ENCODE measurements at places on chromosomes 1 and 21.

DNA sequence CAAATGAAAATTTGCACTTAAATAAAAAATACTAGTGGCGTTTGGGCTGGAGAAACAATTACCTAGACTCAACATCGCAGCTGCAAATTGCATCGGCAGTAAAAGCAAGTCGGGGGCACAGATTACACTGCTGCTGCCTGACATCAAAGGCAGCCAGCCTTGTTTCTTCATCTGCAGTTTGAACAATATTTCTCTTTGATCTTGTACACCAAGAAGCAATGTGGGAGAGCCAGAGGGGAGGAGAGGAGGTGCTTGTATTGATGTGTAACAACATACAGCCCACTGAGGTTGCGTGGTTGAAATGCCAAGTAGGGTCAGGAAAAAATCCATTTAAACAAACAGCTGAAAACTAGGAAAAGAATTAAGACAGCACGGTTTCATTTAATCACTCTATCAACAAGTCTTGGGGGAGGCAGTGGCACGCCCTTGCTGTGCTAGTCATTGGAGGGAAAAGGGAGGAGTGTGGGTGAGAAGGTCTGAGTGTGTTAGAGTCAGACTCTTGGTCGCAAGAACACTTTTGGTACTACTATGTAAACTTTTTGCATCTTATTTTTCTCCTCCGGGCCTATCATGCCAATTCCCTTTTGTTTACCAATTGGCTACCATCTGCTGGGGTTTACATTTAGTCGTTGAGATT is 456.5 kb downstream of the OMA1 start:
- no peak for DNase-seq

GRCh38 chr21:18493422-18493821 is 89.8 kb upstream of the TMPRSS15 start:
- no peak for DNase-seq

DNA sequence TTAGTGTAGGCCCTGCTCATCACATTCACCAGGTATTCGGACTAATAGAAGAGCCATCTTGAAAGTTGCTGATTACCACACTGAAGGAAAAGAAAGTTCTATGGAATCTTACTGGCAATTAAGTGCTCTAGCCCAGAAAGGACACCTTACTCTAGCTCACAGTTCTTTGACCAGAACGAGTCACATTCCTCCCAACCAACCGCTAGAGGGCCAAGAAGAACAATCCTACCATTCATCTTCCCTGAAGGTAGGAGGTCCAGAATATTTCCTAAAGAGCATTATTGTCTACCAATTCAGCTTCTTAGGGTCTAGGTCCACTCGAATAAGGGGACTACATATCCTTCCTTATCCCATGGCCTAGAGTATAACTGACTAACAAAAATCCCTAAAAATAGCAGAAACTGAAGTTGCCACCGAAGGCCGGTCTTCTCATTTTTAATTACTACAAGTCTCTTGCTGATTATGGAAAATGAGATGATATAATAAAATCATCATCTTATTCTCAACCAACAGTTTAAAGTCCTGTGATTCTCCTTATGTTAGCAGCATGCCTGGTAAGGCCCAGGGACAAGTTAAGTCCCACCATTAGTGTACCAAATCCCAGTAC is 2.7 kb upstream of the FMO1 start:
- DNase-seq = no peak

GRCh38 chr1:217393896-217394295 is 237.0 kb downstream of the GPATCH2 start:
- no peak for DNase-seq

DNA sequence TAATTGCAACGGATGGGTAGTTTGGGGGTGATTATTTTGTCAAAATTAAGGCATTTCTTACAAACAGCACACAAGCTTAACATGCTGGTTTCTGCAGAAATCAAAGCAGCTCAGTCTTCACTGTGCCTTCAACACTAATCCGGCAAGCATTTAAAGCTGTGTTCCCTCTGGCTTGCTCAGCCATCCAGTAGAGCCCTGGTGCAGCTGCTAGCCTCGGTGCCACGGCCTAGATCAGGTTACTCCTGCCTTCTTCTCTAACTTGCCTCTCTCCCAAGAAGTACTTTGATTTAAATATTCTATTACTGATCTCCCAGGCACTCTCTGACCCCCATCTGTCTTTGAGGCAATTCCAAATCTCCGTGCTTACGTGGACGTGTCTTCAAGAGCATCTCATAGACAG is 85.6 kb downstream of the GREM2 start:
- no peak for DNase-seq

- DNase-seq = no peak
These were observed 40.2 kb downstream of the SUSD4 start for GRCh38 chr1:223323491-223324484.

DNA sequence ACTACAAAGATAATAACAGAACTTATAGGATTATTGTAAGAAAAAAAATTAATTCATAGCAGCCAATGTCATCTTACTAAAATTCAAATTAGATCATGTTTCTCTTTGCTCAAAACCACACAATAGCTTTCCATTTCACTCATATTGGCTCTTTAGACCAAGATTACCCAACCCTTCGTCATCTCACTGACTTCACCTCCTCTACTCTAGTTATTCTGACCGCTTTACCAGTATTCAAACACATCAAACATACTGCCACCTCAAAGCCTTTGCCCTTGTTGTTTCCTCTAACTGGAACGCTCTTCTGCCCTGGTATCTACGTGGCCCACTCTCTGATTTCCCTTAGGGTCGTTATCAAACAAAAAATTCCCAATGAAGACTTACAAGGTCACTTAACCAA is 1.7 kb downstream of the ANGPTL3 start:
- DNase-seq = no peak

- DNase-seq = no peak
These were observed 6.1 kb upstream of the RBP7 start for GRCh38 chr1:9990944-9991343.

DNA sequence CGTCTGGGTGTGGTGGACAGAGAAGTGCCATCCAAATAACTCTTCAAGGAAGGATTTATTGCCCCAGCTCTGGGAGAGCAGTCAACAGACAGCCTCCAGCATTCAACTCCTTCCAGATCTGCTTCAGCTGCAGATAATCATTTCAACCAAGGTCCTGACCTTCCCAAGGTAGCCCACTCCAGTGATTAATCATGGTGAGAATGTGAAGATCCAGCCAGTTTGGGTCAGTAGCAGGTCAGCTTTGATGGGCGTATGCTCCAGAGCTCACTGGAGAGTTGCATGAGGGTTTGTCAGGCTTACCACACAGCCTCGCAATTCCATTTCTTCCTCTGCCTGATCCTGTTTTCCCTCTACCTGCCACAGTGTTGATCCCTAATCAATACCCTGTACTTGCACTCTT is 214.5 kb upstream of the ZRANB2 start:
- DNase-seq = no peak

DNA sequence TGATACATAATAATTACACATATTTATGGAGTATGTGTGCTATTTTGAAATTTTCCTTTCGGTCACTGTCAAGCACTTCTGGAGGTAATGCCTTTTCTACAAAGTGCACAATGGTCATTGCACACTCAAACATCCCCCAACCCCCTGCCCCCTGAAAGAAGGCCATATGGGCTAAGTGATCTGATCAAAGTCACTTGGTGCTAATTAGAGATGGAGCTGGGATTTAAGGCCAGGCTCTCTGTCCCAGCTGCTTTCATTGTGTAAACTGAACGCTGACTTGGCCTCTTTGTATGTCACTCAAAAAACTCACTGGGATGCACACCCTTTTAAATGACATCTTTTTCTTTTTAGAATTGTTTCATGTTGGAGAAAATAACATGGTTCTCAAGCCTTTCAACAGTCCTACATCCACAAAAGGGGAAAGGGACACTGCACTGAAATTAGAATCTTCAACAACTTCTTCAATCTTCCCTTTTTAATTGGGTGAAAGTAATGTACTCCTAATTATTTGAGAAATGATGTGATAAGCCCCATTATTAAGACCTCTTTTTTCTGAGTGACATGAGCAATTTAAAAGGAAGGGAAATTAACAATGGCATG is 149.2 kb downstream of the ST6GALNAC5 start:
- no peak for DNase-seq

DNA sequence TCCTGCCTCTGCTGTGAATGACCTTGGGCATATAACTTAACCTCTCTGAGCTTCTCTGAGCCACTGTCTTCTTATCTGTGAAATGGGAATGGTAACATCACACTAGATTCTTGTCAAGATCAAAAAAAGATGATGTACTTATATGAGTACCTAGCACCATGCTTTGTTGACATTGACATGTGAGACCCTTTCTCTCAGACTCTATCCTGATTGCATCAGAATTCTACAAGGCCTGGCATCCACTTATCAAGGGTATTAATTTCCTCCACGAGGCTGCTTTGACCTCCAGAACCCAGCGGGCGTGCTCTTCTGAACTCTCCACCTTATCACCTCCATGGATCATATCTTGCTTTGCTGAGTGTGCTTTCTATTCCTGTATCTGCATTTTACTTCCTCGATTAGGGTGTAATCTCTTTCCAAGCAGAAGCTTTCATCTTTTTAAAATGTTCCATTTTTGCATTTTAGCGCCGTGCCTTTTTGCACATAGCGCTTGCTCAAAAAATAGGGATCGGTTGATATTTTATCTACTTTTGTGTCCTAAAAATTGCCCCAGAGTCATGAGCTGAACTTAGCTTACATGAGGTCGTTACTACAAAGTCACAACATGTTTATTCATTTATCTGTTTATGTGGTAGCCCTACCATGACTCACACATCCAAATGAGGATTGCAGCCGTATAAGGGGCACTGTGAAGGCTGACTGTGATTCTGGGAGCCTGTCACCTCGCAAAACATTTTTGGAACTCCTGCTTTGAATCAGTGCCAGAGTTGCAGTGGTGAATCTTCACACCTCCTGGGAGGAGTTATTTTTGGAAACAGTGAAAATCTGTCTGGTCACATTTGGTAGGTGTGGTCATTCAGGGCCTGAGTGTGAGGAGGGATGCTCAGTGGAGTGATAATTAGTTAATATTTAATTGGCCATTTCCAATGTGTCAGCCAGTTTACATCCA is 63.2 kb downstream of the IER5 start:
- DNase-seq = no peak

GRCh38 chr1:118004312-118004711 is 74.8 kb downstream of the WDR3 start:
- no peak for DNase-seq

DNA sequence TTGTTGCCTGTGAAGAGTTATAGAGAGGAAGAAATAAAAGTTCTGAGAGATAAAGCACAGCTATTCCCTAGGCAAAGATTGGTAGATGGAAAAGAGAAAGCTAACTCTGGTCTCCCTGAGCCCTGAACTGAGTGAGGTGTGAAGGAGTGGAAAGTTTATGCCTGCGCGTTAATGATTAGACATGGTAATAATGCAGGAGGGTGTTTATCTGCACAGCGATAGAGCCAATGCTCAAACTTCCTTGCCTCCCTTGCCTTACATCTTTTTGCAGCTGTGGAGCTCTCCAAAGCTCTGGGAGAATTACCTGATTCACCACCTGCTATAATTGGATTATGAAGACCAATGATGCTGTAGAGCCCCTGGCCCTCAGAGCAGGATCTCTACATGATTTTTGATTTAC is 32.8 kb upstream of the CHRM3 start:
- no peak for DNase-seq

DNA sequence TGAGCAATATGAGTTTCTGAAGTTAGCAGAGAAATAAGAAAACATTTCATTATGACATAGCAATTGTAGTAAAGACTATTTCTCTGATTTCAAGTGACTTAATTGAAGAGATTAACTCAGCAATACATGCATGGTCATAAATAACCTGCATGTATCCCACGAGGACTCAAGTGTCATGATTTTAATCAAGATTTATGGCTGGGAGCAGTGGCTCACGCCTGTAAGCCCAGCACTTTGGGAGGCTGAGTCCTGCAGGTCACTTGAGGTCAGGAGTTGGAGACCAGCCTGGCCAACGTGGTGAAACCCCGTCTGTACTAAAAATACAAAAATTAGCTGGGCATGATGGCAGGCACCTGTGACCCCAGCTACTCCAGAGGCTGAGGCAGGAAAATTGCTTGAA is 311.9 kb upstream of the PLD5 start:
- DNase-seq = no peak

DNA sequence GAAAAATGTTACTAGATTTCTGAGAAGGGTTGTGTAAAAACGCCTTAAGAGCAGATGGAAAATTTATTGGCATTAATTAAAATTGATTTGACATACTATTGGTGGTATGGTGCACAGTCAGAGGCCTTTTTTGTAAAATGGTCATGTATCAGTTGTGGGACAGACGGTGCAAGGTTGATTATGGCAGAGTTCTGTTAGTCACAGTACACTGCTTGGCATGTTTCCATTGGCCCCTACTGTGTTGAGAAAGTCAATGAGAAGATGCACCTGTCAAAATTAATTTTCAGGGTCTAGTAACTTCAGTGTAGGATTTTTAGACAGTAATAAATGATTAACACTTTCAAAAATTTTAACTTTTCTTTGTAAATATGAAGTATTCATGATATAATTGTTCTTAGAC is 4.4 kb downstream of the B3GALT2 start:
- no peak for DNase-seq

DNA sequence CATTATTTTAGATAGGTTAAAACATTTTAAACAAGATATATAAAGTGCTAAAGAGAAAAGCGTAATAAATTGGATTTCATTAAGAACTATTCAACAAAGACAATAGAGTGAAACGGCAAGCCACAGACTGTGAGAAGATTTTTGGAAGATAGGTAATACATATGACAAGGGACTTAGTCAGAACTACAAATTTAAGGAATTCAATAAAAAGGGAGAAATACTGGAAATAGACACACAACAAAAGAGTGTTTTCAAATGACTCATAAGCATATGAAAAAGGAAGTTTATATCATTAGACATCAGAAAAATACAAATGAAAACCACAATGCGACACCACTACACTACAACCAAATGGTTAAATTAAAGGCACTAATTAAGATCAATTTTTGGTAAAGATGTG is 90.5 kb downstream of the GDAP2 start:
- DNase-seq = no peak

GRCh38 chr1:9960011-9960410 is 16.7 kb downstream of the NMNAT1 start:
- DNase-seq = no peak

GRCh38 chr1:30538993-30539867 is 184.2 kb downstream of the MATN1 start:
- no peak for DNase-seq

DNA sequence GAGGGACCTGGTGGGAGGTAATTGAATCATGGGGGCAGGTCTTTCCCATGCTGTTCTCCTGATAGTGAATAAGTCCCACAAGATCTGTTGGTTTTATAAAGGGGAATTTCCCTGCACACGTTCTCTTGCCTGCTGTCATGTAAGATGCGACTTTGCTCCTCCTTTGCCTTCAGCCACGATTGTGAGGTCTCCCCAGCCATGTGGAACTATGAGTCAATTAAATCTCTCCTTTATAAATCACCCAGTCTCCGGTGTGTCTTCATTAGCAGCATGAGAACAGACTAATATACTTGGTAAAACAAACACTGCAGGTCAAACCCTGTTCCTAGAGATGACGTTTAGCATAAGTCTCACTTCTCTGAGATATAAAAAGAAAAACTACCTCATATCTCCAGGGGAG is 148.3 kb downstream of the MATN1 start:
- no peak for DNase-seq

DNA sequence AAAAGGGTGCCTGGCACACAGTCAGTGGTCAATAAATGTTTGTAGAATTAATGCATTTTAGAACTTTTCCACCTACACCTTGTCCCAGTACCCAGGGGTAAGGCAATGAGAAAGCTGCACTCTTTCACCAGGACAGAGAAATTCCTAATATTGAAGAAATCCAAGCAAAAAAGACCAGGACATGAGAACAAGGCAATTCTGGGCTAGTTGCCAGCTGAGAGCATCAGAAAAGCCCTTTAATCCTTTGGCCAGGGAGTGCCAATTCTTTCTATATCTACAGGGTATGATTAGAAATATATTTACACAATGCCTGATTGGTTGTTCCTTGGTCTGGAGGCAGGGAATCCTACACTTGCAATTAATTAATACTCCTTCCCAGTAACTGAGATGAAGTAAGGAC is 492.4 kb upstream of the NFIA start:
- peak; percentile 54 for DNase-seq

Measured in NCI-H2029 treated with DMSO at 0.1 percent for 48 hours (cell line).